ENCODE measurements at places on chromosomes 12 and 14.

GRCh38 chr12:88889326-88890110 lies 309.2 kb upstream of the KITLG start:
- DNase-seq = no peak

DNA sequence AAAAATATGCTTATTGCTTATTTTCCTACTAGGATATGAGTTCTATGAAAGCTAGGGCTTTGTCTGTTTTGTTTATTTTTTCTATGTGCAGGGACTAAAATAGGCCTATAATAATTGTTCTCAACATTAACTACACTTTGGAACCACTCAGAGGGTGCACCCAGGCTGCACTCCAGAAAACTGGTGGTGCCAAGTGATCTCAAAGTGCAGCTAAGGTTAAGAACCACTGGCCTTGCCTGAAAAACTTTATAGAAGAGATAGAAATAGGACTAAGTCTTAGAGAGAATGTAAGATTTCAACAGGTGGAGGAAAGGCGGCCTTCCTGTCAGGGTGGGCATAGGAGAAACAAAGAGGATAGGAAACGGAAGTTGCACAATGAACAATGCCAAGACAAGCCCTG lies 37.7 kb upstream of the NR1H4 start:
- DNase-seq = no peak

GRCh38 chr14:103072595-103073366 lies 11.2 kb upstream of the LBHD2 start:
- no peak for DNase-seq

GRCh38 chr14:74949859-74950573 lies 5.4 kb downstream of the PGF start:
- DNase-seq = no peak

- DNase-seq = no peak
Measured at GRCh38 chr14:65345266-65345665, 67.3 kb upstream of the FUT8 start.

- DNase-seq = no peak
Measured at GRCh38 chr12:120237360-120238171, 28.0 kb downstream of the PXN start.

- DNase-seq = no peak
Measured at GRCh38 chr12:45731190-45731775, 1.8 kb downstream of the ARID2 start.
